ENCODE measurements at places on chromosomes 1 and 21.

DNA sequence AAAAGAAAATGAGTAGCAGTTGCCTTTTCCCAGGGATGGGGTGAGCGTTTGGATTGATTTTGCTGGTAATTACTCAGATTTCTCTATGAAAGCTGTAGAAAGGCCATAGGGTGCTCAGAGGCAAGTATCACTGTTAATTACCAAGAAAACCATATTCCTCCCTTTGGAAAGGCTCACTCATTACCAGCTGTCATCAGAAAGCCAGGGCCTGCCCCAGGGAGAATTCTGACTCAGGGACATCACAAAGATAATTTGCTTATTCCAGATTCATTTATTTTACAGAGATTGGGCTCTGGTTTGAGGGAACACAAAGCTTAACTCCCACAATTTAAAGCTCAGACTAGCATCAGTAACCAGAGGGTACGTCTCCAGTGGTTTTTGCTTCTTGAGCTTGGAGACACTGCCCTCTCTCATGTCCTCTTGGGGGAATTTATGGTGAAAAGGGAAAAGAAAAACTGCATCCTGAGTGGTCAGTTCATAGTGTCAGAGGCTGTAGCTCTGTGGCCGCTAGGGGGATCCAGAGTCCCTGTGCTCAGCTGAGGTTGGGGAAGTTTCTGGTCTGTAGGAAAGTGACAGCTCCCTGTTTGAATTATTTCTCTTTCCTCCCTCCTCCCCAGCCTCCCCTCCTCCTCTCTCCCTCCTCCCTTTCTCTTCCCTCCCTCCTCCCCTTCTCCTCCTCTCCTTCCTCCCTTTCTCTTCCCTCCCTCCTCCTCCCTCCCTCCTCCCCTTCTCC, 204.3 kb downstream of the KCNJ6 start:
- no peak for DNase-seq

- DNase-seq = no peak
These were observed 61.3 kb upstream of the GPR153 start for GRCh38 chr1:6322161-6322560.

DNA sequence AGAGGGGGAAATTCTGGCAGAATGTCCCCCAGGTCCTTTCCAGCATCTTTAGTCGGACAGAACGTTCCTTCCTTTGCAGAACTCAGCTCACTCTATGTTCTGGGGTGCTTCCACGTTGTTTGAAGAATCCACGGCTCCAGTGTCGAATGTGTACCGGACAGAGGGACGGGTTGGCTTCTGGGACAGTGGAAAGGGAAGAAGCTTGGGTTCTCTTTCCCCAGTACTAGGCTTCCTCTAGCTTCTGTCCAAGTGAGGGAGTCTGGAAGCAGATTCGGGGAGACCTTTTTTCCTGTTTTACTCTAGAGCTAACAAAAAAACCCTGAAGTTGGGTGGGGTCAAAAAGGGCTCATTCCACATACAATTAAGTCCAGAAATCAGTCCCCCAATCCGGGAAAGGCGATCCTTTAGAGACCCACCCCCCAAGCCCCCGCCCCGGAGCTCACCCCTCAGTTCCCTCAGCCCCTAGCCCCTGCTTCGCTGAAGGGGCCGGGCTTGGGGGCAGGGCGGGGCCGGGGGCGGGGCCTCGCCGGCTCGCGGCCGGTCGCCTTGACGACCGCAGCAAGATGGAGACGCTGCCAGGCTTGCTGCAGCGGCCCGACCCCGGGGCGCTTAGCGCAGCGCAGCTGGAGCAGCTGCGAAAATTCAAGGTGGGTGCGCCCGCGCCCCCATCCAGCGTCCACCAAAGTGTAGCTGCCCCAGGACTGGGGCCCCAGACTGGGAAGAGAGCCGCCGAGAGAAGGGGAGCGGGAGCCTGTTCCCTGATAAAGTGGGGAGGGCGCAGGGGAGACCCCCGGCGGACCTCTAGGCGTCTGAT, at the start of gene RIIAD1:
TSS of gene RIIAD1 (plus strand) at position 549 of the 814 bp plus-strand sequence. CDS start at position 564, 15 bp downstream.
- DNase-seq = no peak

DNA sequence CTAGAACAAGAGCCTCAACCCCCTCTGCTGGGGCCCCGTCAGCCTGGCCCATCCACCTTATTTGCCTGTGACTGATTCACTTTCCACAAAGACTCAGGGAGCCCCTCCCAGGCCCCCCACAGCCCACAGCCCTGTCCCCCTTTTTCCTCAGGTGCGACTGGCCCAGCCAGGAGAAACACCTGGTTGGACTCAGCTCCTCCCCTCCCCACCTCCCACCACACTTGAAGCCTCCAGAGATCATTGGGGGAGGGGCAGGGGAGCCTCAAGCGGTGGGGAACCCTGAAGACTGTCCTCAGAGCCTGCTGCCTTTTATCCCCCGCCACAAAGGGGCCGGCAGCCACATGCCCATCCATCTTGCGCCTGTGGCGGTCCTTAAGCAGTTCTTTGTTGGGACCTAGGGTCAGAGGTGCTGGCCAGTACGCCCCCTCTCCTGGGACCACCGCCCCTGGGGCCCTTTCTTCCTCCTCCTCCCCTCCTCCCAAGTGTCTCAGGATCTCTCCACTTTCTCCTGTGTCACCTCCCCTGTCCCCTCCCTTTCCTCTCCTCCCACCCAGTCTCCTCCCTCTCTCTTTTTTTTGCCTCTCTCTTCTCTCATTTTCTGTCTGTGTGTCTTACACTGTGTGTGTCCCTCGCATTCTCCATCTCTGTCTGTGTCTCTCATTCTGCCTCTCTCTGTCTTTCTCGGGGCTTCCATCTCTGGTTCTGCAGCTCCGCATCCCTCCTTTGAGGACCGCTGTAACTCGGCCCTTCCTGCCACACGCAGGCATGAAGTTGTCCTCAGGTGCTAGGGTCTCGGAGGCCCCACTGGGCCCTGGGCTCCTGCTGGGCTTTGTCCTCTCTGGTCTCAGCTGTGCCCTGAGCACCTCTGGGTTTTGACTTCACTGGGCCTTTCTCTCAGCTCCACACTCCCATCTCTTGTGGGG, 12.2 kb downstream of the CRABP2 start:
- DNase-seq = no peak

- DNase-seq = no peak
These were observed 53.8 kb downstream of the PLPP3 start for GRCh38 chr1:56525489-56526041.

DNA sequence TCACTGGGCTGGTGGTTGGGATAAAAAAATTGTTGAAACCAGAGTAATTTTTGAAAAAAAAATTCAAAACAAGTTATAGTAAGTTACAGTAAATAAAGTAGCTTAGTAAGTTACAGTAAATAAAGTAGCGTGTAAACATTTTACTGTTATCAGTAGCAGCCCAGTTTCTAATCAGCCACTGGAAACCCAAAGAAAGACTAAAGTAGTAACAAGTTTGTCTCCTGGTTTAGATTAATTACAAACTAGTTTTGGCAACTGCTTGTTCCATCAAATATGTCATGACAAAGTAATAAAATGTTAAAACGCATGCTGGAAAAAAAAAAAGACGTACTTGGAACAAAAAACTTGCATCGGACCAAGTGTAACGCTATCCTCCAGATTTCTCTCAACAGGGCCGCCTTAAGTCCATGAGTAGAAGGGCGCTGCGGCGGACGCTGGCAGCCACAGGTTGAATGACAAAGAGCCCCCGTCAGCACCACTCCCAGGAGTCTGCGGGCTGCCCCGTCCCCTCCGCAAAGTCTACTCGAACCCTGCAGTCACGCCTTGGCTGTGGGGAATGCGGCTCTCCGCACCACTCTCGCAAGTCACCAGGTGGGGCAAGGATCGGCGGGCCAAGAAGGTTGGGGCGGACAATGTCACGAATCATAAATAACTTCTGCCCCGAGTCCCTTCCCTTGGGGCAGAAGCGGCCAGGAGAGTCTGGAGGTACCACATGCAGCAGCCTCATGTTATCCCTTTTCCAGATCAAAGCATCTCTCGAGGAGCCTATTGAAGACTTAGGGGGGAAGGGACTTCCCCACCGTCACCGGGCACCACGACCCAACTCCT, 837 bp downstream of the SLC16A1 start:
- no peak for DNase-seq

GRCh38 chr1:240658312-240658960, 46.5 kb upstream of the GREM2 start:
- DNase-seq = no peak

All from stimulated activated CD8-positive, alpha-beta memory T cell treated with anti-CD3 and anti-CD28 coated beads, Interleukin-15, amount 100 ng/mL, for 1 hour (primary cell).